Naive thymus-derived CD8-positive, alpha-beta T cell (primary cell): ENCODE measurements at places on chromosomes 13 and 19. TPM values are rescaled to one million over a fixed set of nuclear protein-coding genes. Genes with fewer than 3 reads are reported as not detected.

Gene MATK
- polyA plus RNA-seq: 69.6 TPM

Gene THSD8
- polyA plus RNA-seq: 3.1 TPM

Gene ZNF865
- not detected for polyA plus RNA-seq

Gene ONECUT3
- not detected for polyA plus RNA-seq

Gene DENND1C
- 67.7 TPM for polyA plus RNA-seq

Gene ZNF221
- not detected for polyA plus RNA-seq

Gene ERICH6B
- polyA plus RNA-seq: not detected

Gene B3GNT8
- polyA plus RNA-seq: 0.89 TPM

Gene POSTN
- not detected for polyA plus RNA-seq

Gene CEBPA
- not detected for polyA plus RNA-seq

Gene PTH2
- not detected for polyA plus RNA-seq

Gene TEX29
- polyA plus RNA-seq: not detected

Gene MBD3L2
- not detected for polyA plus RNA-seq

Gene SLC25A42
- 14.5 TPM for polyA plus RNA-seq
